Dorsolateral prefrontal cortex (tissue), 122 donors: ENCODE measurements at places on chromosomes 1 and 21. TPM values are rescaled to one million over a fixed set of nuclear protein-coding genes. Genes with fewer than 3 reads are reported as not detected.

The DIO1 gene
- total RNA-seq = not detected

The ARMH1 gene
- total RNA-seq = 11.1 TPM

The ADCY10 gene
- 1.8 TPM for total RNA-seq

The TMEM82 gene
- not detected for total RNA-seq

- no peak for DNase-seq
These were observed 14.1 kb upstream of the FAAH start for GRCh38 chr1:46379996-46380395.

DNA sequence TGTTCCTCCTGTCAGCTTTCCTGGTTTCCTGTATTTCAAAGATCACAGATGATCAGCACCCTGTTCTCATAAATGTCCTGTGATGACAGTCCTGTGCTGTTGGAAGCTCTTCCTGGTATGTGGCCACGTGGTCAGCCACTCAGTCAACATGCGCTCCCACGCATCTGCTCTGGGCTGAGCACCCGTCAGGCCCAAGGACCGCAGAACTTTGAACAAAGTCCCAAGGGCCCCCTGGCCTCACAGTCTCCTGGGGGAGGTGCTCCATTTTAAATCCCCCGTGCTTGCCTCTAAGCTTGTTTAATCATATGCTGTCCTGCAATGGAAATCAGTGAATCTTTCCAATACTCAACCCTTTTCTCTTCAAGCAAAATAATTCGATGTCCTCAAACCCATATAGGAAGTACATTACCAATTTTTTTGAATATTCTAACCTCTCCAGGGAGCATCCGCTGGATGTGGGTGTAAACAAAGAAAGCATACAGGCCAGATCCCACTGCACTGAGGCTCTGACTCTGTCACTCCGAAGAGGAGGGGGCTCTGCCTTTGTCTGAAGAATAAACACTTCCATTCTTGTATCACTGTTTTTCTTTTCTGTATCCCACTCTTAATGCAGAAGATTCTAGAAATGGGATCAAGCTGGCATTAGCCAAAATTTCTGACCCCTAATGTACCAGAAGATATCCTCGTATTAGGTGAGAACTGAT lies 250.3 kb downstream of the SDCCAG8 start:
- DNase-seq = no peak
